NCI-H2171 treated with DMSO at 0.1 percent for 48 hours (cell line): ENCODE measurements at places on chromosomes 1 and 21.

DNA sequence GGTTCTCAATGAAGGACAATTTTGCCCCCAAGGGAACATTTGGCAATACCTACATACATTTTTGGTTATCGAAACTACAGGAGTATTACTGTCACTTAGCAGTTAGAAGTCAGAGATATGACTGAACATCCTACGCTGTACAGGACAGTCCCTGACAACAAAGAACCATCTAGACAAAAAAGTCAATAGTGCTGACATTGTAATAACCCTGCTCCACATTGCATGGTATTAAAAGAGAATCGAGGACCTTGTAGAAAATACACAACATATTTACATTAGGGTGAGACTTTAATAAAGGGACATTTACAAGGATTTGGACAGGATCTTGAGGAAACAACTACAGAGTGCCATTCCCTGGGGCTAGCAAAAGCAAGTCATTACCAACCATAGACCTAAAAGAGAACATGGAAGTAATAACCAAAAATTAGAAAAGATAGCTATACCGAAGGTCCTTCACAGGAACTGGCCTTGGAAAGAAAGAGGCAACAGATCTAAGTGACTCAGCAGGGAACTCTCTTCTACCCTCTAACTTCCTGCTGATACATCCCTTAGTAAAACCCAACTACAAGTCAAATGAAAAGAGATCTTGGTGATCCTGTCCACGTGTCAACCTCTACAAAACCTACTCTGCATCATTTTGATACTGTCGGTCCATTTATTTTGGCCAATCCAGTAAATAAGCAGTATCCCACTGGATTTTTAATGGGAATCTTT lies 40.2 kb downstream of the ANGPTL3 start:
- DNase-seq: no peak

DNA sequence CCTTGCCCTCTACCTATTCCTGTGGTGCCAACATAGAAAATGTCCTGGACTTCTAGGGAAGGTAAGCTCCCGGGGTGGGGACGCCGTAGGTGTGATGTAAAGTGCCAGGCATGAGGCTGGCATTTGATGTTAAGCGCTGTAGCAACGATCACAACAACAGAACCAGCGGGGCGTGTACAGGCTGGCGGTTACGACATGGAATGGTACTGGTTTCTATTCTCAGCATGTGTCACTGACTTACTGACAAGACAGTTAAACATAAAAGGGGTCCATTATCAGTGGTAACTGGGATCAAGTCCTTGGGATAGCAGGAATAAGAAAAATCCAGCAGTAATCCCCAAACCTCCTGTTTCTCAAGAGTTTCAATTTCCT lies 58.9 kb downstream of the TGFBR3 start:
- no peak for DNase-seq

DNA sequence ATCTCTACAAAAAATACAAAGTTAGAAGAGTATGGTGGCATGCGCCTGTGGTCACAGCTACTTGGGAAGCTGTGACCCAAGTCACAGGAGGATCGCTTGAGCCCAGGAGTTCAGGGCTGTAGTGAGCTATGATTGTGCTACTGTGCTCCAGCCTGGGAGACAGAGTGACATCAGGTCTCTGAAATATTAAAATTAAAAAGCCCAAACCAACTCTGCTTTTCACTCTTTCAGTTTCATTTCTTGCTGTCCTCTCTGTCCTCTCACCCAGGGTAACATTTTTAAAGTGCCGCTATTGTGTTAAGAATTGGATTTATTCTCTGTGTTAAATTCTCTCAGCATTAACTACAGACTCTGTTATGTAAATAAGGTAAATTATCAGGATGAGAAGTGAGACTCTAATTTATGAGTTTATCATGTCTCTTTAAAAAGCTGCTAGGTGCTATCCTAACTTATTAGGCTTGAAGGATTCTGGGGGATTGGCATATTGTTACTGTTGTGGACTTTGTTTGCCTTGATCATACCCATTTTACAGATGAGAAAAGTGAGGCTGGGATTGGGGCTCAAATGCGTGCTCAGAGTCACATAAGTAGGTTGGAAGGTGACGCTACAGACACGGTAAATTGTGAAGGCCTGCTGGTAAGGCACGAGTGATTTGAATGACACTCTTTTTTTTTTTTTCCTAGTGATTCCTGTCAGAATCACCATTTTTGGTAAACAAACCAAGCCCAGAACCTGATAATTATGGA lies 46.5 kb downstream of the B3GALT5 start:
- DNase-seq: no peak

- DNase-seq: no peak
Measured at GRCh38 chr1:100423832-100424337, 71.6 kb downstream of the CDC14A start.

DNA sequence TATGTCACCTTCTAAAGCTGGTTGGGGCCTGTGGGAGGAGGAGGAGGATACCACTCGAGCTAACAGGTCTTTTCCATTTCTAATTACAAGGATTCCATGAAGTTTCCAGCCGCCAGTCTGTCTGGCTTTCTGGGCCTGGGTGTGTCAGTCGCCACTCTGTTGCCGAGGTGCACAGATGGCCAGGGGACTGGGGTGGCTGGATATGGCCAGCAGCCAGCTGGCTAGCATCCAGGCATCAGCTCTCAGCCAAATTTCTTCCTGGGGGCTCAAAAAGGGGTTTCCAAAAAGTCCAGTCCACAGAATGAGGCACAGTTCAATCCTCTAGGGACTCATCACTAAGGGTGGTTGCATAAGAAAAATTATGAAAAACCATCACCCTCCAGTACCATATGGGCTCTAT lies 32.4 kb downstream of the ITPKB start:
- peak; percentile 93 for DNase-seq
